T-helper 1 cell treated with Interleukin-12 subunit alpha and Interleukin-12 subunit beta and Interleukin-4 antibody, amounts not matched to agents 30 ng/mL and 1 ng/mL, for 36 hours (primary cell): ENCODE measurements at places on chromosomes 6 and 20. TPM values are rescaled to one million over a fixed set of nuclear protein-coding genes. Genes with fewer than 3 reads are reported as not detected.

DNMT3B gene
- total RNA-seq = 1.5 and 2.0 TPM in 2 replicates

MYLK4 gene
- total RNA-seq = 0.29 TPM in 2 replicates

TDRD6 gene
- total RNA-seq = not detected in 2 replicates

RALGAPA2 gene
- 27.4 and 28.6 TPM in 2 replicates for total RNA-seq

CASS4 gene
- total RNA-seq = 10.2 and 11.5 TPM in 2 replicates

PDSS2 gene
- 15.0 and 15.5 TPM in 2 replicates for total RNA-seq

POM121L2 gene
- not detected in 2 replicates for total RNA-seq

EGFL8 gene
- 6.5 and 6.8 TPM in 2 replicates for total RNA-seq

SLC26A8 gene
- not detected in 2 replicates for total RNA-seq

TLDC2 gene
- total RNA-seq = not detected in 2 replicates

TAAR6 gene
- not detected in 2 replicates for total RNA-seq

GID8 gene
- 34.2 and 37.0 TPM in 2 replicates for total RNA-seq

ULBP2 gene
- 1.8 and 2.9 TPM in 2 replicates for total RNA-seq

RAMACL gene
- total RNA-seq = 0.22 and 0.39 TPM in 2 replicates

TINAG gene
- not detected in 2 replicates for total RNA-seq

MKKS gene
- total RNA-seq = 7.3 and 7.4 TPM in 2 replicates

ASIP gene
- total RNA-seq = not detected in 2 replicates

CDH4 gene
- not detected in 2 replicates for total RNA-seq

GJA1 gene
- not detected in 2 replicates for total RNA-seq

ECHDC1 gene
- total RNA-seq = 48.0 and 49.6 TPM in 2 replicates

COL21A1 gene
- total RNA-seq = not detected in 2 replicates

CST5 gene
- not detected in 2 replicates for total RNA-seq

LRRN4 gene
- total RNA-seq = not detected in 2 replicates

C20orf202 gene
- not detected in 2 replicates for total RNA-seq

SMOC2 gene
- total RNA-seq = not detected in 2 replicates

MCCD1 gene
- total RNA-seq = not detected in 2 replicates

LTB gene
- total RNA-seq = 2,430 and 2,468 TPM in 2 replicates

GLP1R gene
- total RNA-seq = not detected in 2 replicates

MUC22 gene
- total RNA-seq = not detected in 2 replicates

VNN1 gene
- total RNA-seq = not detected in 2 replicates

CENPQ gene
- total RNA-seq = 11.9 and 13.7 TPM in 2 replicates

FKBP1A gene
- 253 and 254 TPM in 2 replicates for total RNA-seq

DDAH2 gene
- 12.2 and 14.4 TPM in 2 replicates for total RNA-seq

OR2B6 gene
- total RNA-seq = not detected in 2 replicates

TSHZ2 gene
- 28.4 and 29.4 TPM in 2 replicates for total RNA-seq

DEFB124 gene
- total RNA-seq = not detected in 2 replicates

C2 gene
- total RNA-seq = 0.12 and 1.7 TPM in 2 replicates

GTSF1L gene
- total RNA-seq = 0.71 TPM in 1 of 2 replicates, not detected in the other

TNFRSF6B gene
- not detected in 2 replicates for total RNA-seq

ARG1 gene
- total RNA-seq = not detected in 2 replicates

CEBPB gene
- 31.3 and 34.2 TPM in 2 replicates for total RNA-seq

RPS6KA2 gene
- total RNA-seq = 4.6 and 4.9 TPM in 2 replicates

OVOL2 gene
- not detected in 2 replicates for total RNA-seq

HSPA1L gene
- total RNA-seq = 3.7 TPM in 2 replicates

PTCHD4 gene
- total RNA-seq = not detected in 2 replicates

DNAH8 gene
- 0.12 and 0.41 TPM in 2 replicates for total RNA-seq

HSPA1B gene
- total RNA-seq = 82.7 and 85.0 TPM in 2 replicates

DAAM2 gene
- not detected in 2 replicates for total RNA-seq

SYNDIG1 gene
- not detected in 2 replicates for total RNA-seq

CCN6 gene
- total RNA-seq = not detected in 2 replicates

EMILIN3 gene
- 0.07 and 0.10 TPM in 2 replicates for total RNA-seq
